ENCODE measurements at places on chromosomes 16 and 17.

- DNase-seq, result no peak
Measured at GRCh38 chr17:72411124-72411563, 290.3 kb downstream of the SOX9 start.

DNA sequence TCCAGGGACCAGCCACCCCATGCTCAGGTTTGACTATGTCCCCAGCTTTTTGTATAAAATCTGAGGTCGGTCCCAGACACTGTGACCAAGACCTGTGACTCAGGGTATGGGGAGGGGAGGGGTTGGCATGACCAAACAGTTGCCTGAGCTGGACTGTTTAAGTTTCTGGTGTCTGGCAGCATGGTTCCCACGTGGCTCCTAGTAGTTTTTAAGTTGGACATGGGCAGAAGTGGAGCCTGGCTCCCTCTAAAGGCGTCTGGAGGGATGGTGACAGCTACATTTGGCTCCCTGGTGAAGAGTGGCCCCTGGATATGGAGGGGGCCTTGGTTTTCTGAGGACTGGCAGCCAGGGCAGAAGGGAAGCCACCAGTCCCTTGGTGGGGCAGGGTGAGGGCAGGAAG lies 7.9 kb downstream of the SMCR8 start:
- no peak for DNase-seq

- DNase-seq, result no peak
Measured at GRCh38 chr16:53781023-53781605, 77.2 kb downstream of the FTO start.

GRCh38 chr17:68324114-68324513 lies 32.8 kb downstream of the ARSG start:
- no peak for DNase-seq

GRCh38 chr17:33277436-33278100 lies 15.5 kb downstream of the ASIC2 start:
- DNase-seq, result no peak

DNA sequence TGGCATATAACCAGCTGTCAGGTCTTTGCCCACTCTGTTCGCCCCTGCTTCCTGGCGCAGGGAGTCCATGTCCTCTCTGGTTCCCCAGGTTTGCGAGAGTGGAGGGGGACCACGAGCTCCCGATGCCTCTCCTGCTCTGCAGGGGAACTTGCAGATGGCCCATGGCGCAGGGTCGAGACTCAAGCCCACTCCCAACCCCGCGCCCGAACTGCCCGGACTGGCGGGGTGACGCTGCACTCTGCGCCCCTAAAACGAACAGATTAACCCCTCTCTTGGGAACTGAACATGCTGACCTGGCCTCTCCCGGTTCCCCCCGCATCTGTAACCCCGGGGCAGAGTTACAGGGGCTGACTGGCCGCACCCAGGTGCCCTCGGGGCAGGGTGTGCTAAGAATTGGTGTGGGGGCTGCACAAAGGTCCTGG lies 681 bp upstream of the PLA2G15 start:
- DNase-seq, result no peak

DNA sequence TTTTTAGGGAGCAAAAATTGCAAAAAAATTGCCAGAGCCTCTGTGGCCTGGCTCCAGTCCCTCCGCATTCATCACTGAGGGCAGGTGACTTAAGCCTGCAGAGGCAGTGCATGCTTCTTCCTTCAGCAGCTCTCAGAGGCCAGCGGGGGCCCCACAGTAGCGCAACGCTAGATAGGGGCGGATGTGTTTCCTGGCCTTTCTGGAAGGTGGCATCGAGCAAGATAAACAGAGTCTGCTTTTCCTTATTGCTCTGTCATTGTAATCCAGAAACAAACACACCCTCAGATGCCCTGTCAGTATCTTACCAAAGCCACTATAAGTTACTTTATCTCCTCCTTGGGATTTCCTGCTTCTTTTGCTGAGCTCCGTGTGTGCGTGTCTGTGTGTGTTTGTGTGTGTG lies 75.5 kb upstream of the IRX6 start:
- DNase-seq, result no peak

GRCh38 chr17:48011405-48012150 lies 26.0 kb downstream of the COPZ2 start:
- no peak for DNase-seq

DNA sequence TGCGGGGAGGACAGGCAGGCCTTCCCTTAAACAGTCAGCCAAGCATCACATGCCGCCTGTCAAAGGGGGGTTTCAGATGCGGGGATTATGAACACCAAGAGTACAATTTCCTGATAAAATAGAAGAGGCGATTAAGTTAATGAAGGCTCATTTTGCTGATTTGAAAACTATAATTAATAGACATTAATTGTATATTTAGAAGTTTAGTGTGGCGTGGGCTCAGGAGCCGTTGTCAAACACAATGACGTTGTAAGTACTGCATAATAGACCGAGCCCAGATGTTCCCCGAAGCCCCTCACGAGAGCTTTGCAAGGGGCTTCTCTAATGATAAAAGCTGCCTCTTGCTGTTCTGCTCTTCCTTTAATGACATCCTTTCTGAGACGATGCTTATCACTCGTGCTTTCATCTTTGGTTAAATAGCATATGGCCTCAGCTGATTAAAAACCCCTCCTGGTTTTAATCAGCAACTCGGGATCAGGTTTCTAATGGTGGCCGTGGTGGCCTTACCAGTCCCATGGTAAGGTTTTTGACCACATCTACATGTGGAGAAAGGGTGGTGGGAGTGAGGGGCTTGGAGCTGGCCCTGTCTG lies 28.2 kb downstream of the SNX20 start:
- DNase-seq, result no peak

Measured in GDM1 (cell line).